RWPE2 (cell line): ENCODE measurements at places on chromosomes 4 and X.

- no peak for DNase-seq
Observed at GRCh38 chr4:123350726-123351125, 45.9 kb upstream of the SPRY1 start.

- no peak for DNase-seq
Observed at GRCh38 chr4:48565362-48566033, 75.4 kb downstream of the ZAR1 start.

DNA sequence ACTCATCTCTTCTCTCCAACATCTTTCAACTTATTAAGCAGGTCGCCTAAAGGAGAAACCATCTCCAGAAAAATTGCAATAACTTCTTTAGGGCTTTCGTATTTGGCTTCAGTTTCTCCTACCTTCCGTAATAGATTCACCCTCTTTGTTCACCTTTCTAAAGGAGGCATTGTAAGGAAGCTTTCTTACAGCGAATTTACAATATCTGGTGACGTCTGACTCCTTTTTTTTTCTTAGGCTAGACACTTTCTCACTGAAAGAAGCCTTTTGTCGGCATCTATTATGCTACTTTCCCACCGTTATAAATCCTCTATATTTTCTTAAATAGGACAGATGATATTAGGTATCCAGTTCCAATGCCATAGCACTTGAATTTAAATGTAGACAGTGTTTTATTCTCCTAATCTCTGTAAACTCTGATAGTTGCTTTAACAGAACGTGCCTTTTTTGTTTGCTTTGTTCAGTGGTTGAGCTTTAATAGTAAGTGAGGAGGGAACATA lies 302.4 kb downstream of the IL1RAPL1 start:
- DNase-seq = no peak

- DNase-seq = no peak
Observed at GRCh38 chr4:154616731-154617130, 4.3 kb upstream of the FGG start.

- no peak for DNase-seq
Observed at GRCh38 chr4:55343887-55344286, 2.2 kb upstream of the SRD5A3 start.

DNA sequence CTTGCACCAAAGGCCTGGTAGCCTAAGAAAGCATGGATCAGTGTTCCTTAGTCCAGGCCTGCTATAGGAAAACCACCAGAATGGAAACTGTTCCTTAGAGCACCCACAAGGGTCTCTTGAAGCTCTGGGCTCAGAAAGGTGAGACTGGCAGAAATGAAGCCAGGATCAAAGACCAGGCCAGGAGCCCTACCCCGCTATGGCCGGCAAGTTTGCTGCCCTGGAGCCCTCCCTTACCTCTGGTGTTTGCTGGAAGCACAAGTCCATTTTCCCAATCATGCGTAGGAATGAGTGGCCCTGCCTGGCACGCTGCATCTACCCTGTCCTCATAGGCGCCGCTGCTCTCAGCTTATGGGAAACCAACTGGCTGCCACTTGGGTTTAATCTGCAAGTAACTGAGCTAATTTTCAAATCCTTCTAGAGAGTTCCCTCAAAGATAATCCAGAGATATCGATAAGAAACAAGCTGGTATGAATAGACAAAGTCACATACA lies 37.4 kb downstream of the BCOR start:
- no peak for DNase-seq

GRCh38 chrX:24494647-24495075 lies 29.6 kb downstream of the PDK3 start:
- no peak for DNase-seq

GRCh38 chr4:74377714-74378113 lies 12.8 kb downstream of the EREG start:
- DNase-seq = no peak

GRCh38 chr4:179415847-179416223 lies 1973.6 kb upstream of the AGA start:
- DNase-seq = no peak

GRCh38 chrX:65607070-65607742 lies 60.2 kb upstream of the MSN start:
- no peak for DNase-seq

- no peak for DNase-seq
Observed at GRCh38 chr4:27986476-27986875, 1125.8 kb downstream of the STIM2 start.

GRCh38 chr4:80081566-80081965 lies 8.5 kb upstream of the ANTXR2 start:
- no peak for DNase-seq

- DNase-seq = no peak
Observed at GRCh38 chr4:20752641-20753040, 52.4 kb downstream of the PACRGL start.

GRCh38 chrX:107465932-107466620 lies 16.6 kb downstream of the FRMPD3 start:
- no peak for DNase-seq

- DNase-seq = no peak
Observed at GRCh38 chr4:20859097-20859781, 159.0 kb downstream of the PACRGL start.

GRCh38 chr4:56466910-56467283 lies 520 bp upstream of the SRP72 start:
- DNase-seq = no peak

- DNase-seq = no peak
Observed at GRCh38 chr4:47415719-47416118, 47.8 kb downstream of the COMMD8 start.

GRCh38 chr4:41209187-41209586 lies 5.2 kb downstream of the APBB2 start:
- no peak for DNase-seq

GRCh38 chrX:7689791-7690412 lies 153.1 kb upstream of the VCX start:
- no peak for DNase-seq

GRCh38 chrX:50108264-50108663 lies 92.5 kb downstream of the AKAP4 start:
- no peak for DNase-seq

DNA sequence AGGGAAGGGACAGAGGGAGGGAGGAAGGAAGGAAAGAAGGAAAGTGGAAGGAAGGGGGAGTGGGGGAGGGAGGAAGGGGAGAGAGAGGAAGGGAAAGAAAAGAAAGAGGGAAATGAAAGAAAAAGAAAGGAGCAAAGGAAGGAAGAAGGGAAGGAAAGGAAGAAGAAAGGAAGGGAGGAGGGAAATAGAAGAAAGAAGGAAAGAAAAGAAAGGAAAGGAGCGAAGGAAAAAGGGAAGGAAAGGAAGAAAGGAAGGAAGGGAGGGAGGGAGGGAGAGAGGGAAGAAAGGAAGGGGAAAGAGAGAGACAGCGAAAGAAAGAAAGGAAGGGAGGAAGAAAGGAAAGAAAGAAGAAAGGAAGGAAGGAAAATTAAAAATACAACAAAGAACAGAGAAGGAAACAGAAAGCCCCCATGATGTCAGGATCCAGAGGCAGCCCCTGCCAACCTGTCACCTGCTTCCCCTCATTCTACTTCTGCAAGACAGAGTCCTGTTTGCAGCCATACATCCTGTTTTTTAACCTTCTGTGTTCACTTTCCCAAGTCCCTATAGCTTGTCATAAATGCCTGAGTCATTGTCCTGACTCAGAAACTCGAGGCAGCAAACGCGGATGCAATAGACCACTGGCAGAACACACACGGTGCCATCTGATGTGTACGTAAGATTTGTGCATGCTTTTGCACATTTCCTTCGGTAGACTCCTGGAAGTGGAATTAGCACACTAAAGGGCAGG lies 77.0 kb upstream of the C4orf50 start:
- no peak for DNase-seq

GRCh38 chrX:120294651-120295050 lies 16.6 kb downstream of the TMEM255A start:
- no peak for DNase-seq

DNA sequence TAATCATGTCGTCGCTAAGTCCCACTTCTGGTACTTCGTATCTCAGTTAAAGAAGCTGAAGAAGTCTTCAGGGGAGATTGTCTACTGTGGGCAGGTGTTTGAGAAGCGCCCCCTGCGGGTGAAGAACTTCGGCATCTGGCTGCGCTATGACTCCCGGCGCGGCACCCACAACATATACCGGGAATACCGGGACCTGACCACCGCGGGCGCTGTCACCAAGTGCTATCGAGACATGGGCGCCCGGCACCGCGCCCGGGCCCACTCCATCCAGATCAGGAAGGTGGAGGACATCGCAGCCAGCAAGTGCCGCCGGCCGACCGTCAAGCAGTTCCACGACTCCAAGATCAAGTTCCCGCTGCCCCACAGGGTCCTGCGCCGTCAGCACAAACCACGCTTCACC lies 11.3 kb downstream of the PNCK start:
- DNase-seq = no peak

DNA sequence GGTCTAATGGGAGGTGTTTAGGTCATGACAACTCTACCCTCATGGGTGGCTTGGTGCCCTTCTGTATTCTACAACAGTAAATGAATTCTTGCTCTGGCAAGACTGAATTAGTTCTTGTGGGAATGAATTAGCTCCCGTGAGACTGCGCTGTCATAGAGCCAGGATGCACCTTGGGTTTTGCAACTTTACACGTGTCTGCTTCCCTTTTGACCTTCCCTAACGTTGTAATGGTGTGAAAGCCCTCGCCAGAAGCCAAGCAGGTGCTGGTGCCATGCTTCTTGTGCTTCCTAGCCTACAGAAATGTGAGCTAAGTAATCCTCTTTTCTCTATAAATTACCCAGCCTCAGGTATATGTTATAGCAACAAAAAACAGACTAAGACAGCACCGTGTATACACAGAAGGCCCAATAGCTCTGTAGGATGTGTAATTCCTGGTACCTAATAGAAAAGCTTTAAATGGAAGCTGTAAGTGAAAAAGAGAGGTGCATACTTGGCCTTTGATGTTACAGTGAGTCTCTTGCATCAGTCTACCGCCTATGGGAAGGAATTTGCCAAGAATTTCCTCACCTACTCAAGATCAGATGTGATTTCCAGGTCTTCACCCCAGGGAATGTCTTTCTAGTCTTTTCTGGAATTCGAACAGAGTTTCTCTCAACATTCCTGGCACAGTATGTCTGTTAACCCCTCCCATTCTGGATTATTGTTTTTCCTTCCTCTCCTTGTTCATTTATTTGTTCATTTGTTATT lies 3.2 kb upstream of the ENPEP start:
- DNase-seq = no peak

- DNase-seq = no peak
Observed at GRCh38 chrX:139691843-139692505, 16.0 kb downstream of the MCF2 start.

DNA sequence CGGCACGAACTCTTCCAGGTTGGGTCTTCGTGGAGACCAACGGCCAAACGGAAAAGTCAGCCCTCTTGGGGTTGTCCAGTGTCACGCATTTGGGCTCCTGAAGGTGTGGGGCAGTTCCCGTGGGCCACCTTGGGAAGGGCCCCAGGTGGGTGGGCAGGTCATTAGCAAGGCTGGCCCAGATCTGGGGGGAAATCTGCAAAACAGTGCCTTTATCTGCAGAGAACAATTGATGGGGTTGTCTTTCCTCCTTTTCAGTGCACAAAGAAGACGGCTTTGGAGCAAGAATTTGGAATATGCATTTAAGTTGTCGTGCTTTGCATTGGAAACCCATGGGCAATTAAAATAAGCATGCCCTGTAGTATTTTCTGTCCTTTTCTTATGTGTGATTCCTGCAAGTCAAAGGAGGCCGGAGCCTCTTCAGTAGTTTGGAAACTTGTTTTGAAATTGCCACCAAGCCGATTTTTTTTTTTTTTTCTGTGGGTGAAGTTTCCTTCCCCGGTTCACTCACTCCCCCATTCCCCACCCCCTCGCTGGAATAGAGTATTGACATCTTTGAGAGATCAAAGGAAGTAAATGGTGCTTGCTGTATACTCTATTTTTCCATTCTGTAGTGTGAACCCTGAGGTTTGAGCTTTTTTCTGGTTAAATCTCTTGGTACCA lies 9.8 kb downstream of the ZIC3 start:
- no peak for DNase-seq

DNA sequence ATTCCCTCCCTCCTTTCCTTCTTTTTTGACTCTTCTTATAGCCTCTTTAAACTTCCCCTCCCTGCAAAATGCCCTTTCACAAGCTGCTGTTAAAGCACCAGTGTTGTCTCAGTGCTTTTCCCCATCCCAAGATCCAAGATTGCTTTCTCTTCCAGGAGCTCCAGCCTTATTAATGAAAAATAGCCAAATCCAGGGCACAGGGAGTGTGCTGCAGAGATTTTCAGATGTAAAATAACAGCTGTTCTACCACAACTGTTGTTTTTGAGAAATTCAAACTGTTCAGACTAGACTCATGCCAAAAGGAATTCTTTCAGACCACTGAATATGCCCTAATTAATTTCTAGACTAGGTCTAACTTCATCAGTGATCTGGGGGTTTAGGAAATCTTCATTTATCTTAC lies 47.0 kb upstream of the GPC3 start:
- DNase-seq = no peak

- DNase-seq = no peak
Observed at GRCh38 chr4:104302731-104303130, 192.0 kb downstream of the CXXC4 start.

DNA sequence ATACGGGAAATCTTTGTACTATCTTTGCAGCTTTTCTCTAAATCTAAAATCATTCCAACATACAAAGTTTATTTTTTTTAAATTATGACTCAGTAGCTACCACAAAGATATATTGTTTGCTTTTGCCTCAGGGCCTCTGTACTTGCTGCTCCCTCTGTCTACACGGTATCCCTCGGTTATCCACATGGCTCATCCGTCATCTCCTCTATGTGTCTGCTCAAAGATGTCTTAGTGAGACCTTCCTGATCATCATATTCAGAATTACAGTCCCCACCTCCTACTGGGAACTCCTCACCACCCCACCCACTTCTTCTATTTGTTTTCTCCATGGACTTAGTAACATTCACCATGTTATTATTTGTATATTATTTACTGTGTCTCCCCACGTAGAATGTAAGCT lies 107.8 kb downstream of the PARM1 start:
- no peak for DNase-seq

DNA sequence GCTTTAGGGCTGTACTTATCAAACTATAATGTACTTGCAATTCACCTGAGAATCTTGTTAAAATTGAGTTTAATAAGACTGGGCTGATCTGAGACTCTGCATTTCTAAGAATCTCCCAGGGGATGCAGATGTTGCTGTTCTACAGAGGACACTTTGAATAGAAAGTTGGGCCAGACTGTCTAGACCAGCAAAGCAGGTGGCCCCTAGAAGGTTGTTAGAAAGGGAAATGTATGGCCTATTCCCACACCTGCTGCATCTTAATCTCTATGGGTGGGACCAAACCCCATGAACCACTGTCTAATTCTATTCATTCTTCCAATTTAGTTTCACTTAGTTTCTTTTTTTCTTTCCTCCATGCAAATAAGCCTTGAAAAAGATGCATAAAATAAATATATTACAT lies 413.2 kb upstream of the TECRL start:
- no peak for DNase-seq

DNA sequence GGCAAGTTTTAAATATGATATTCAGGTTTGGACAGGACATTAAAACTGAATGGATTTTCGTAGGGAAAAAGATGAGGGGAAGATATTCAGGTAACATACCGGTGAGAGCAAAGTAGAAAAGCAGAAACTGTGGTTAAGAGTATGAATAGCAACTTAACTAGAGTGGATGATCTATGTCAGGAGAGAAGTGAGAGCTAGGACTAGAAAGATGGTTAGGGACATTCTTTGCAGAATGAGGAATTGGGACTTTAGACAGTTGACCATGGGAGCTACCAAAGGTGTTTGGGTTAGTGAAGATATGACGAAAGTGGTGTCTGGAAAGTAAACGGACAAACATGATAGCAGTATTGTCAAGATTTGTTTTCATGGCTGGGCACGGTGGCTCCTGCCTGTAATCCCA lies 45.2 kb downstream of the ANXA5 start:
- no peak for DNase-seq
